ENCODE measurements at places on chromosomes 4 and X. TPM values are rescaled to one million over a fixed set of nuclear protein-coding genes. Genes with fewer than 3 reads are reported as not detected.

The TMPRSS11A gene
- total RNA-seq: not detected

The PDZD4 gene
- total RNA-seq: 0.28 TPM

DNA sequence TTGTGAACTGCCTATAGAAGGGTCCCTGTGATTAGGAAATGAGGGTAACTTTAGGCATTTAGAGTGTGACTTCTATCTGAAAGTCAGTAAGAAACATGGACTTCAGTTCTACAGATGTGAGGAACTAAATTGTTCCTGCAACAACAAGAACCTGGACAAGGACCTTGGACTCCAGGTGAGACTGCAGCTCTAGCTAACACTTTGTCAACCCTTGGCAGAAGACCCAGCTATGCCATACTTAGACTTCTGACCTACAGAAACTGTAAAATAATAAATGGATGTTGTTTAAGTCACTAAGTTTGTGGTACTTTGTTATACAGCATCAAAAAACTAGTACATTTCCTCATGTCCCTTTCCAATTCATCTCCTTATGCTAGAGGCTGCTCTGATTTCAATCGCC is 580.8 kb downstream of the IQCM start:
- no peak for DNase-seq

DNA sequence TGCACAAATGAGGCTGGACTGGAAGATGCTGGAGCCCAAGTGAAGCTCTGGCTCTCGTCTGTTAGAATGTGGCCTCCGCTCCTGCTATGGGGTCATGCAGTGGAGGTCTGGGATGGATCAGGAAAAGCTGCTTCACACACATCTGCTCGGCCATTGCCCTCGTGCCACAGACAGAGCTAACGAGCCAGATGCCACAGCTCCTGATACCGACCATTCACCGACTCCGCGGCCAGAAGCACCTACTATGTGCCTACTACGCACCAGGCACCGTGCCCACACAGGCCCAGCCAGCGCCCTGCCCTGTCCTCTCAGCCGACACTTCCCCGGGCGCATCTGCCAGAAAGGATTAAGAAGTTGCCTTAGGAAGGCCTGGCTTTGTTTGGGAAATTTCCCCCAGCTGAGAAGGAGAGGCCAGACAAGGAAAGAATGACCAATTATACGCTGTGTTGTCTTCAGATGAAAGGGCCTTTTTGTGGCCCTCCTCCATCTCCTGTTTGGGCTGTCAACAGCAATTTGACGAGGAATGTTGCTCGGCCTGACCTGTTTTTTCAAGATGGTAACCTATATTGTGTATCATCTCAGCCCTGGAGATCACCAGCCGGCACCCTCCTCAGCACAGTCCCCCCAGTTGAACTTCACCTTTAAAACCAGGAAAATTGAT is 34.3 kb downstream of the HMX1 start:
- DNase-seq: no peak

The F8A1 gene
- total RNA-seq: 1.1 TPM

GRCh38 chr4:73844345-73844744 is 7.9 kb downstream of the CXCL6 start:
- peak; percentile 66 for DNase-seq

DNA sequence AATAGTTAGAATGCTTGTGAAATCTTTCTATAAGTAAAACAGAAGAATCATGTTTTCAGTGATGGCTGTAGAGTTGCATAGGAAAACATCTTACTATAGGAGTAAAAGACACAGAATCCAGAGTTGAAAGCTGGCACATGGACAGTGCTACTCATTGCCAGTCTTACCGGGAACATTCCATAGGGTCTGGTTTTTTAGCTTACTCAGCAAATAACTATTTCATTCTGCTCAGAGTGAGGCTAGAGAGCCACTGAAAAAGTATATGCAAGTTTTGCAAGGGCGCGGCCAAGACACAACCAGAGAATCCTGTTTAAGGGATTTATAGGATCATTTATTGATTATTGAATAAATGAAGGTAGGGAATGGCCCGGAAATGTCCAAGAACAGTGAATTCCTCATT is 60.3 kb downstream of the MTHFD2L start:
- DNase-seq: no peak

DNA sequence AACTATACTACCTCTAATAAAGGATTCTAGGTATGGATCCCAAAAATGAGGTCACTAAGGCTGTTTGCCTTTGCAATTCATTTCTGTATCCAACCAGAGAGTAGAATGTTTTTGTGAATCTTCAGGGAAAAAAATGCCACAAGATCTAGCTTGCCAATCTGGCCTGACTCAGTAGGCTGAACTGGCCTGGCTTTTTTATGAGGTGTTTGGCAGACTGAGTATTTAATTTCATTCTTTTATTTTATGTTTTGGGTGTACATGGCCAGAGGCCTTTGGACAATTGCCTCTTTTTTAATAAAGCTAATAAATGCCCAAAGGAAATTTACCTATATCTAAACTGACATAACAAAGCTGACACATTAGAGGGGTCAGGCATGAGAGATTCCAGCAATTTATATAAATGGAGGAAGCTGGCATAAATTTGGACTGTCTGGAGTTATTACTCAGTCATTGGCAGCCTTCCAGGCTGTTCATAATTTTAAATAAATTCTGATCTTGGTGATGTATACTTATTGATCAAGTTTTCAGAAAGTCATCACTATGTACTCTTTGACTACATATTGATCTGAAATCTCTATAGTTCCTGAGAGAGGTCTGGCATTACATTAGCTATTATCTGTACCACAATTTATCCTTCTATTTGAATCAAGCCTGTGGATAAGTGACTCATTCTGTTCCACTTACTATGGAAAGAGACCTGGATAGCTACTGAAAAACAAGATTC is 376.4 kb upstream of the NOCT start:
- DNase-seq: peak; percentile 28

The MID2 gene
- 3.3 TPM for total RNA-seq

The HPGD gene
- not detected for total RNA-seq

DNA sequence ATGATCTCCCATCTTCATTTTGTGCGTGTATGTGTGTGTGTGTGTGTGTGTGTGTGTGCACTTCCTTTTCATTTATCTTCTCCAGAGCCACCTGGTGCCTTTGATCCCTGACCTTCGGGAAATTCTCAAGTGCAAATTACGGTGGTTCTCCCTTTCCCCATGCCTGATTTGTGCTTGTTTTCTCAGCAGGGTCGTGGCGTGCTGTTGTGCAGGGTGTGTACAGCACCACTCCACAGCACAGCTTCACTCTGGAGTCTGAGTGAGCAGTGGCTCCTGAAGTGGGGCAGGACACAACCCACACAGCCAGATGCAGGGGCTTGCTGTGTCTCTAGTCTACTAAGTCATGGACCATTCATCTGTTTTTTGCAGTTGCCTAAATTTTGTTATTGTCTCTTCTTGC is 114.2 kb upstream of the TBC1D9 start:
- DNase-seq: no peak

The VBP1 gene
- 42.3 TPM for total RNA-seq

GRCh38 chr4:6562931-6563901 is 11.8 kb upstream of the MAN2B2 start:
- no peak for DNase-seq

The FAM47E gene
- not detected for total RNA-seq

DNA sequence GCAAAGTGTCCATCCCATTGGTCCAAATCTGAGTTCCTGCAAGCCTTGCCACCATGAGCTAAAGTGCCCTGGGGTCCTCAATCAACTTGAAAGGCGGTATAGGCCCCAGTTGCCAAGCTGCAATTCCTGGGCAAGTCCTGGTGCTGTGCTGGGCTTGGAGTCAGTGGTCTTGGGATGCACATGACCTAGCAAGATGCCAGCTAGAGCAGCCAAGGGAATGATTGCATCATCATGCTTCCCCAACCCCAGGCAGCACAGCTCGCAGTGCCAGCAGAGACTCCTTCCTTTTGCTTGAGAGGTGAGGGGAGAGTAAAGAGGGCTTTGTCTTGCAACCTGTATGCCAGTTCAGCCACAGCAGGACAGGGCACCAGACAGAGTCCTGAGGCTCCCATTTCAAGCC is 50.5 kb downstream of the KCNIP4 start:
- no peak for DNase-seq

The NEXMIF gene
- under 0.01 TPM for total RNA-seq

- peak; percentile 4 for DNase-seq
These were observed 509.1 kb upstream of the NR3C2 start for GRCh38 chr4:148951346-148951745.

- DNase-seq: no peak
These were observed 15.6 kb upstream of the ASMTL start for GRCh38 chrX:1468250-1468772.

DNA sequence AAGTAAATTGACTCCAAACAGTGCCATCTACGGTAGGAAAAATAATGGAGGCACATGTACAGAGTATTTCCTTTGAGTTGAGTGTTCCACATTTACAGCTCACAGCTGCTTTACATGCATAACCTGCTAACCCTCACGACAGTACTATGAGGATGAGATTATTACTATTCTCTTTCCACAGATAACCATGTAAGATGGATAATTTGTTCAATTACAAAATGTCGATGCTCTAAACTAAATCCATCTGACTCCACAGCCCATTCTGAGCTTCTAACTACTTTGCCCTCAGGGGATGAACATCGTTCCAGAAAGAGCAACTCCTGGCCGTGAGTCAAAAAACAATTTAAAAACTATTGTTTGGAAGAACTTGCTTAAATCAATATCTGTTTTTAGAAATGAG is 330.4 kb upstream of the NWD2 start:
- no peak for DNase-seq

The STARD8 gene
- total RNA-seq: 1.7 TPM

The TRIM61 gene
- 4.7 TPM for total RNA-seq

The PABPC1L2A gene
- not detected for total RNA-seq

DNA sequence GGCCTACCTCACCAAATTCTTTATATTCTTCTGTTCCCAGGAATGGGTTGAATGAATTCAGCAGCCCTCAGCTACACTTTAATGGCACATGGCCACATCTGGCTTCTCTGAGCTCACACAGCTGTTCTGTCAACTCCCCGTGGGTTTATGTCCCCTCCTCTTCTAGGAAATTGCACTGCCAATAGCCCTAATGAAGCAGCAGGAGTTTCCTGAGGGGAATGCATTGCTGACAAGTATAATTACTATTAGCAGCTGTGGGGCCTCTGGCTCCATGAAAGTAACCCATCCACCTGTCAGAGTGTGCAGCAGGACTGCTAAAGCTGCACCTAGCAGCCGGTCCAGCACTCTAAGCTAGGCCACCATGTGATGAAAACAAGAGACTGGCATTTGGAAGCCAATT is 50.3 kb downstream of the FTHL17 start:
- no peak for DNase-seq

The PRR32 gene
- not detected for total RNA-seq

The UGT8 gene
- total RNA-seq: not detected

- peak; percentile 64 for DNase-seq
These were observed 10.0 kb upstream of the ASMTL start for GRCh38 chrX:1462596-1463251.

The SATL1 gene
- not detected for total RNA-seq

The OTUD6A gene
- total RNA-seq: not detected

DNA sequence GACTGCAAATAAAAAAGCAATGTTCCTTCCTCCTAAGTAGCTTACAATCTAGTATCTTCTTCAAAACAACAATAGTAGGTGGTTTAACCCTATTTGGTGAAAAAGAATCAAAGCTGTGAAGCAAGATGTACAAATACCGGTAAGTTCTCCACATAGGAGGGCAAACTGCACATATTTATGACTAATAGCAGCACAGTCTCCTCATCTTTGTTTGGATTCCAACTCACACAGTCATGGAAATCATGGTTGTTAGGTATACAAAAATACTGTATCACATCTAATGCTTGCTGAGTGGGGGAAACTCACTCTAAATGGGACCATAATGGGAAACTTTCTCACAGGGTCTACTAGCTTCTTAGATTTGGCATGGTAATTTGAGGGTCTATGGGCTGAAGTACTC is 597.2 kb downstream of the INPP4B start:
- DNase-seq: peak; percentile 93

The CT45A3 gene
- total RNA-seq: not detected

- no peak for DNase-seq
These were observed 50.5 kb upstream of the CBR4 start for GRCh38 chr4:169060391-169061091.

DNA sequence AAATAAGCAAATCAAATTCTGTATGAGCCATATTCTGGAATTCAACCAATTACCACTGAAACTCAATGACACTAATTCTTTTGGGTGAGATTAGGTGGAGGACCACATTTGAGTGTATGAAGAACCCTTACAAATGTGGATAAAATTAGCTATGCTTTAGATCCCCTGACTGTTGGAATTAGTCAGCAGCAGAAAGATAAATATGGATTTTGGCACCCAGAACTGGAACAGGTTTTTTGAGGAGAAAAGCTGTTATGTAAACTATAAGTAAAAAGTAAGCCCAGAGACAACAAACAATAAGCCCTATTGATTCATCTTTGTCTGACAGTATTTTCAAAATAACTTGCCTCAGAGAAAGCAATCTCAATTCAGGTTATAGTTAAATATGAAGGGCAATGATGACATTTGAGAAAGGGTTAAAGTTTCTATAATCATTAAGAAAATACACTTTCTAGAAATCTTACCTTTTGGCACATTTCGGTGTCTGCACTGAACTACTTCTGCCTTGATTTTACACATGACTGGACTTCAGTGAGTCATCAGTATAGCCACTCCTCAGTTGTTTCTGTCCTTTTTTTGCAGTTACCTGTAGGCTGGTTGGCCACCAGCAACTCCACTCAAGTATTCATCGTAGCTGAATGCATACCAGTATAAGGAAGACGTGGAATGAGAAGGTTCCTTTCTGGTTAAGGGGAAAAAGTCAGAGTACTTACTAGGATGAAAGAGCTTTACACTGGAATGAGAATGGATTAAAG is 80.0 kb downstream of the KCTD8 start:
- DNase-seq: no peak

Measured in IMR-90 (cell line).